Gastrocnemius medialis (tissue), 4 donors: ENCODE measurements at places on chromosomes 2 and 18.
A peak's percentile ranks its signal among the peaks of the same experiment; 100 is the strongest.

GRCh38 chr2:81445176-81445575, 1140.6 kb upstream of the LRRTM1 start:
- no peak for DNase-seq
- H3K4me1 ChIP-seq = no peaks in the 10 kb centered on the region
- H3K4me3 ChIP-seq = no peak overlapping the region
- H3K36me3 ChIP-seq = no peaks in the 10 kb centered on the region
- no peaks in the 10 kb centered on the region for H3K27me3 ChIP-seq

DNA sequence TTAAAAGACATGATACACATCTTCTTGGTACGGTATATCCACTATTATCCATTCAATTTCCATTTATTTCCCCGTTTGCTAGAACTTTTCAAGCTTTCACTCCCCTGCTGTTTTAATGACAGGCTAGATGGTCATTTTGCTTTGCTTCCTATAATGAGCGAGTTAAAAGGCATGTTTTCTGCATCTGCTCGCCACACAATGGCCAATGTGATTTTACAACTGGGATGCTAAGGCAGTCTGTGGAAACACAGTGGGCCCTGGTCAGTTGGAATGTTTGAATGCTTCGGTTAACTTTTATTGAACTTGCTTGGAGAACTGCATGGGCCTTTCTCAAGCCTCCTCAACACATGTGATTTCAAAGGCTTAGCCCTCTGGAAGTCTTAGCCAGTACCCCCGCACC, 48.4 kb upstream of the TNP1 start:
- no peaks in the 10 kb centered on the region for H3K36me3 ChIP-seq
- DNase-seq = no peak

DNA sequence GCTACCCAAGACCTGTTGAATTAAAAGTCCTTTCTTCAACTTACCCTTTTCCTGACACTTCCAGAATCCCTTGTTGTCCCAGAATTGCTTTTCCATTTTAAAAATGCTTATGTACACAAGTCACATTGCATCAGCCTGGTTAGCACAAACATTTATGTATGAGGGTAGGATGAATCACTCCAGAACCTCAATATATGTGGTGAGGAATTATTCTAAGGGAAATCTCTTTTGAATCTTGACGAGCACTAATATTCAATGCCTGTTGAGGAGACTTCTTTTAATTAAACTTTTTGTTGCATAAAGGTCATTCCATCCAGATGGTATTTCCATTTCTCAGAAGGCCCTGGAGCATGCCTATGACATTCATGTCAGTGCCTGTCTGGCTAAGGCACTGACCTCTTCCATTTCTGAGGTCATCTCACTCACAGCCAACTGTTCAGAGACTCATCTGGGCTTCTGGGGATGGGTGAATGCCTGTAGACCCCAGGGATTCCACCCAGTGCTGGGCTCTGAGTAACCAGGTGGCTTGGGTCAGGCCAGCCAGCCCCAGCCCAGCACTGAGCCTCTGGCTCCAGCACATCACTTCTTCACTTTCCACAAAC, 28.2 kb downstream of the ACMSD start:
- no peak for DNase-seq
- H3K4me1 ChIP-seq = no peaks in the 10 kb centered on the region
- H3K27ac ChIP-seq = no peak overlapping the region
- no peaks in the 10 kb centered on the region for H3K36me3 ChIP-seq
- H3K27me3 ChIP-seq = no peaks in the 10 kb centered on the region

GRCh38 chr18:44051026-44051425, 629.7 kb upstream of the SETBP1 start:
- H3K4me3 ChIP-seq = no peak overlapping the region
- H3K27me3 ChIP-seq = no peaks in the 10 kb centered on the region
- H3K4me1 ChIP-seq = peaks cover 15% of the 10 kb centered on the region
- no peak for DNase-seq
- H3K27ac ChIP-seq = no peak overlapping the region

- no peaks in the 10 kb centered on the region for H3K4me1 ChIP-seq
- H3K27me3 ChIP-seq = no peaks in the 10 kb centered on the region
- peaks cover 21% of the 10 kb centered on the region for H3K36me3 ChIP-seq
- H3K4me3 ChIP-seq = no peak overlapping the region
These were observed 28.8 kb downstream of the LONRF2 start for GRCh38 chr2:100293341-100294161.

DNA sequence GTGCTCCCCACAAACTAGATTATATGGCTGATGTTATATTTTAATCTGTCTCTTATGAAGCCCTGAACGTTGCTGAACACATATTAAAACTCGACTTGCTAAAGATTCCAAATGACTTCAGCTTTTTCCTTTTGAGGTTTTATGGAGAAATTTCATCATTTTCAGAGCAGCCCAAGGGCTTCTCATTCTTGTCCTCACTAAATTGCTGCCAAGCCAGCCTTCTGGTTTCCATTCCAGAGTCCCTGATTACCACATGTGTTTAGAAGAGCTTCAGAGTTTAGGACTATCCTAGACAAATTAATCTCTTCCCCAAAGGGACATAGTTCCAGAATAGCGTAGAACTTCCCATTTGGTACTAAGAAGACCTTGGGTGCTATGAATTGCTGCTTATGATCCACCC, 77.8 kb upstream of the CCDC195 start:
- no peak overlapping the region for H3K27ac ChIP-seq
- H3K27me3 ChIP-seq = no peaks in the 10 kb centered on the region
- no peak overlapping the region for H3K4me3 ChIP-seq
- H3K36me3 ChIP-seq = no peaks in the 10 kb centered on the region
- DNase-seq = no peak

- no peaks in the 10 kb centered on the region for H3K36me3 ChIP-seq
- DNase-seq = no peak
- no peaks in the 10 kb centered on the region for H3K4me1 ChIP-seq
These were observed 34.8 kb downstream of the TRAPPC12 start for GRCh38 chr2:3414133-3414860.

DNA sequence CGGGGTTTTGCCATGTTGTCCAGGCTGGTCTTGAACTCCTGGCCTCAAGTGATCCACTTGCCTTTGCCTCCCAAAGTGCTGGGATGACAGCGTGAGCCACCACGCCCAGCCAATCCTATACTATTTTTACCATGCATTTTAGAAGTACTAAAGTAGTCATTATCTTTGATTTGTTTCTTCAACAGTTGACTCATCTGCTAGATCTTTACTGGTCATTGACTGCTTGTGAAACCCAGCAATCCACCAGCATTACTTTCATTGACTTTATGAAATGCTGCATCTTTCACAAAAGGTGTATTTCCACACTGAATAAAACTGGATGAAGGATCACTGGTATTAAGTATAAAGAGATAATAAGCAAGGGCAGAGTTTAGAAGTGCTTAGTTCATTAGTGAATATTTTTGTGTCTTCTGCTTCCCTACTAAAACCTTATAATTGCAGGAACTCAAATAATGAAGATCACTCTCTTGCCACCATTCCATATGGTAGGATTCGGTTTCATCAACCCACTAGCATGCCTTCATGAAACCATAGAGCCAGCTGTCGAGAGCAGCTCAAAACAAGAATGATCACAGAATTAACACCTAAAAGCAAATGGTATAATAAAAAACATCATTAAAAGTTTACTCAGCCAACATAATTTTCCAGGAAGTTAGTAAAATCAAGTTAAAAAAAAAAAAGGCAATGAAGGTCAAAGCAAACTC, 33.1 kb downstream of the IRS1 start:
- H3K4me3 ChIP-seq = no peak overlapping the region
- DNase-seq = no peak
- H3K36me3 ChIP-seq = no peaks in the 10 kb centered on the region
- no peaks in the 10 kb centered on the region for H3K27me3 ChIP-seq
- peaks cover 55% of the 10 kb centered on the region for H3K4me1 ChIP-seq

DNA sequence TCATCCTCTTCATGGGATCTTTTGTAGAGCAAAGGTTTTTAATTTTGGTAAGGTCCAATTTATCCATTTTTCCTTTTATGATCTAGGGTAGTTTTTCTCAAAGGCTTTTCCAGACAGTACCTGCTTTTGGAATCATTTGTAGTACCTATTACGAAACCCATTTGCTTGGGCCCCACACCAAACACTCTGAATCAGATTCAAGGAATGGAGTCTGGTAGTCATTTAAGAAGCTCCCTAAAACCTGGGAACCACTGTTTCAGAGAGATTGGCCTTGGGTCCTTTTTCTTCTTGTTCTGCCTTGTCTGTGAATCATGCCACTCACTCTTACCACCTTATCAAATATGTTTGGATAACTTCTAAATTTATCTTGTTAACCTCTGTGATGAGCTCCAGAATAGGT, 40.3 kb downstream of the OSBPL6 start:
- no peaks in the 10 kb centered on the region for H3K27me3 ChIP-seq
- H3K36me3 ChIP-seq = no peaks in the 10 kb centered on the region
- H3K4me3 ChIP-seq = no peak overlapping the region
- no peak for DNase-seq

DNA sequence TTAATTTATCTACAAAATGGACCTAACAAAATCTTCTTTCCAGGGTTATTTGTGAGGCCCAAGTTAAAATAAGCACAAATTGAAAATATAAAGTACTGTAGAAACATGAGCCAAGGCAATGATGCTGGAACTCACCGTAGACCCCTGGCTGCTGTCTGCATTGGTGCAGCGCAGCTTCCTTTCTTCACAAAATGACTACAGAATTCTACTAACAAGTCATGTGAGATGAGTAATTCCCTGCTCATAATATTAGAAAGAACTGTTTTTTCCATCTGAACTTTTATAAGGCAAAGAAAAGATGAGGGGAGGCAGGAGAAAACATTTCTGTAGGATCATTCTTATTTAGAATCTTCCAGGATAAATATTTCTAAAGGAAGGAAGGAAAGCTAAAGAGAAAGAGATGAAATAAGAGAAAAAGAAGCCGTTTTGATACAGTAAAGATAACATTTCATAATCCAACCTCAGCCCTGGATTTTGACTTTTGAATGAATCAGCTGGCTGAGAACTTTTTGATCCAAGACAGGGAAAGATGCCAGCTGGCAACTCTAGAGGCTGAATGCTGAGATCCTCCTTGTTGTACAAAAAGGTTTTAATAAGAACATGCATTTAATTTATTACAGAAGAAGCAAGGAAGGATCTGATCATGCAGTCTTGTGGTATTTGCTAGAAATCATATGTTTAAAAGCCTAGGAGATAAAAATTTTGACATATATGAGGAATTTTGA, 183.9 kb upstream of the KLHL14 start:
- no peak for DNase-seq
- H3K36me3 ChIP-seq = no peaks in the 10 kb centered on the region
- H3K4me3 ChIP-seq = no peak overlapping the region
- H3K27me3 ChIP-seq = no peaks in the 10 kb centered on the region
- no peaks in the 10 kb centered on the region for H3K4me1 ChIP-seq
- H3K27ac ChIP-seq = no peak overlapping the region

GRCh38 chr2:64352292-64352691, 101.7 kb upstream of the LGALSL start:
- H3K27me3 ChIP-seq = no peaks in the 10 kb centered on the region
- H3K27ac ChIP-seq = no peak overlapping the region
- DNase-seq = no peak
- no peaks in the 10 kb centered on the region for H3K4me1 ChIP-seq
- no peaks in the 10 kb centered on the region for H3K36me3 ChIP-seq

DNA sequence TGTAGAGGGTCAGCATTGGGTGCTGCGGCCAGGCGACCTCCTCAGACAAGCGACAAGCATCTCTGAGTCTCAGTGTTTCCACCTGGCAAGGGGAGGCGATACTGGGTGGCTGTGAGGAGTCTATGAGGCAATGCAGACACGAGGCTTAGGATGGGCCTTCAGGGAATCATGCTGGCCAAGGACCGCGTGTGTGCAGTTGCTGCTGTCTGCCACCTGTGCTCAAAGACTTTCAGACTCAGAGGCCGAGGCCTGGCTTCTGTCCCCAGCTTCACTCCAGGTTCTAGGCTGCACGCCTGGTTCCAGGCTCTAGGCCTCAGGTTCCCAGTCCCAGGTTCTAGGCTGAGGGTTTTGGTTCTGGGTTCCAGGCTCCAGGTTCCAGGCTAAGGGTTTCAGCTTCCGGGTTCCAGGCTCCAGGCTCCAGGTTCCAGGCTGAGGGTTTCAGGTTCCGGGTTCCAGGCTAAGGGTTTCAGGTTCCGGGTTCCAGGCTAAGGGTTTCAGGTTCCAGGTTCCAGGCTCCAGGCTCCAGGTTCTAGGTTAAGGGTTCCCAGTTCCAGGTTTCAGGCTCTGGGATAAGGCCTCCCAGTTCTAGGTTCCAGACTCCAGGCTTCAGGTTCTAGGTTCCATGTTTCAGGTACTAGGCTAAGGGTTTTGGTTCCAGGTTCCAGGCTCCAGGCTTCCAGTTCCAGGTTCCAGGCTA, 14.8 kb downstream of the LRRFIP1 start:
- H3K4me3 ChIP-seq = no peak overlapping the region
- H3K36me3 ChIP-seq = no peaks in the 10 kb centered on the region
- peak; percentile 79 for DNase-seq
- peaks cover 77% of the 10 kb centered on the region for H3K4me1 ChIP-seq
- no peaks in the 10 kb centered on the region for H3K27me3 ChIP-seq

DNA sequence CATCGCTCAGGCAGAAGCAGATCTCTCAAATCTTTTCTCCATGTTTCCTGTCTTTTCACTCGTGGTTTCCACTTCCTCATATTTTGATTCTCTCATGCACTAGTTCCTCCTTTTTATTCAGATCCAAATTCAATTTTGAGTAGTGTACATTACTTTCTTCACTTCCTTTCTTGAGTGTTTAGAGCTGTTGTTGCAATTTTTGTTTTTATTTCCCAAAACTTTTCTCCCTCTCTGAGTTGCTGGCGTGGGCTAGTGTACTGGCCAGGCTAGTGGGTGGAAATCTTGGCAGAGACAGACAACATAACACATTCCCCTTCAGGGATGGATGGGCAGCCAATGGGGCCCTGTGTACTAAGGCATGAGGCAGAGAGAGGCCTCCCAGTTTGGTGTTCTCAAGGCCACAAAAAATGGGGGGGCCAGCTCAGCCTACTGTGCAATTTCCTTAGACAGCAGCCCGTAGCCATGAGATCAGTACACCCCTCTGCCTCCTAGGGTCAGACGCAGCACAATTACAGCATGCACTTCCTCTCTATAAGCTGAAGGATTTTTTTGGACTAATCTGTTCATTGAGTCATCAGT, 145.1 kb upstream of the PID1 start:
- no peak overlapping the region for H3K4me3 ChIP-seq
- no peaks in the 10 kb centered on the region for H3K27me3 ChIP-seq
- no peaks in the 10 kb centered on the region for H3K36me3 ChIP-seq
- DNase-seq = peak; percentile 85
- H3K4me1 ChIP-seq = no peaks in the 10 kb centered on the region

- no peak for DNase-seq
- no peaks in the 10 kb centered on the region for H3K36me3 ChIP-seq
- no peak overlapping the region for H3K27ac ChIP-seq
- peaks cover 18% of the 10 kb centered on the region for H3K4me1 ChIP-seq
- no peak overlapping the region for H3K4me3 ChIP-seq
These were observed 1.7 kb upstream of the RTTN start for GRCh38 chr18:70207181-70207580.
